SW 1271 (cell line): ENCODE measurements at places on chromosomes 12 and 14.

- no peak for DNase-seq
Observed at GRCh38 chr12:92690601-92691000, 12.2 kb upstream of the PLEKHG7 start.

DNA sequence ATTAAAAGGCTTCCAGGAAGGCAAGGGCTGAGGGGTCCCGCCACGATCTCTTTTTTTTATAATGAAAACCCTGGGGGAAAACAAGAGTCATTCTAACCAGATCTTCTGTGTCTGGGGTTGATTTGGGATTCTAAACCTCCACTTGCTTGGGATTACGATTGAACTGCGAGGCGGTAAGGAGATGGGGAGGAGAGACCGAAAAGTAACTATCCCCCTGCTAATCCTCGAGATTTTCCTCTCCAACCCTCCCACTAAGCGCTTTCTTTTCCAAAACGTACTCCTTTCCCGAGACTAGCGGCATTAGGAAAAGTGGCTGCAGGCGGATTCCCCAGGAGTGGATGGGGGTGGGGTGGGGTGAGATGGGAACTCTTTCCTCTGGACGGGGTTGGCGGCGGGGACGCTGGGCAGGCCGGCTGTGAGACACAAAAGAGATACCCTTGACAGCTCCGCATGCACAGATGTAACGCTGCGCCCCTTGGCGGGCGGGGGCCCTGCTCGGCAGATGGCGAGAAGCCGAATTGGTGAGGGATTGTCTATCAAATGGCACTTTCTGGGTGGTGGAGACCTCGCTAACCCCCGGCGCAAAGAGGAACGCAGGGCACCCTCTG is 830 bp upstream of the SRRM4 start:
- no peak for DNase-seq

GRCh38 chr12:121713257-121713777 is 765 bp downstream of the TMEM120B start:
- DNase-seq, result no peak

- DNase-seq, result no peak
Observed at GRCh38 chr12:10094646-10095395, 4.0 kb downstream of the CLEC1A start.

DNA sequence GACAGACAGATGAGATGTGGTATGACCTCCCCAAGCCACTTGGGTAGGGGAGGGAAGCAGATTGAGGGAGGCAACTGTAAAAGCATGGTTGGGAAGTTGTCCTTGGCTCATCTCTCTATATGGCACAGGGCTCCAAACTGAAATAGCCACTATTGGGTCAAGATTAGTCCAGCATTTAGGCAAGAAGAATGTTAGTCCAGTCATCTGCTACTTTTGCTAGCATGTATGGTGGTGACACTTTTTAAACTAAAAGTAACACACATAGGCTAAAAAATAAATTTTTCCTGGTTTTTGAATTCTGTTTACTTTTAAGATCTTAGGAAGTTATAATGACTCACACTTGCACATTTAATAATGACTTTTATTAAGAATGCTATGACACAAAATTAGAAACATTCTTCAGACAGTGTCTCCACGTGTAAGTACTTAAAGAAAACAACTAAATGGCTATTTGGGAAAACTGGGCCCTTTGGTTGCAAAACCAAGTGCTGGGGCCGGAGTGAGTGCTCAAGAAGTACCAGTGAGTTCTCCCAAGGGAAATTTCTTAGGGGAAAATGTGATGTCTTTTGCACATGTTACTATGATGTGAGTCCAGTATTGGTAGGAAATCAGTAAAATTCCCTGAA is 179.1 kb upstream of the HIF1A start:
- no peak for DNase-seq

DNA sequence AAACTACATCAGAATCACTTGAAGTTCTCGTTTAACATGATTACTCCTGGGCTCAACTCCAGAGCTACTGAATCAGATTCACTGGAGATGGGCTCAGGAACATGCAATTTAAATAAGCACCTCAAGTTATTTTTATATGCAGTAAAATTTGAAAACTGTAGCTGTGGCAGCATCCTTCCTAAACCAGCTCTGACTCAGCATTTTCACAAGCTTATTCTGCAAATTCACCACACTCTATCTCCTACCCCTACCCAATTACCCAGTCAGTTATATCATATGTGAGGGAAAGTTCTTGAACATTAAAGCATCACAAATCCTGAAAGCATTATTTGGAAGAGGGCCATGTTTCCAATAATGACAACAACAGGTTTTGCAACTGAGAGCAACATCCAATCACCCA is 24.2 kb upstream of the LRRC9 start:
- DNase-seq, result no peak
